ENCODE measurements at places on chromosomes 5 and 9.
A peak's percentile ranks its signal among the peaks of the same experiment; 100 is the strongest.

DNA sequence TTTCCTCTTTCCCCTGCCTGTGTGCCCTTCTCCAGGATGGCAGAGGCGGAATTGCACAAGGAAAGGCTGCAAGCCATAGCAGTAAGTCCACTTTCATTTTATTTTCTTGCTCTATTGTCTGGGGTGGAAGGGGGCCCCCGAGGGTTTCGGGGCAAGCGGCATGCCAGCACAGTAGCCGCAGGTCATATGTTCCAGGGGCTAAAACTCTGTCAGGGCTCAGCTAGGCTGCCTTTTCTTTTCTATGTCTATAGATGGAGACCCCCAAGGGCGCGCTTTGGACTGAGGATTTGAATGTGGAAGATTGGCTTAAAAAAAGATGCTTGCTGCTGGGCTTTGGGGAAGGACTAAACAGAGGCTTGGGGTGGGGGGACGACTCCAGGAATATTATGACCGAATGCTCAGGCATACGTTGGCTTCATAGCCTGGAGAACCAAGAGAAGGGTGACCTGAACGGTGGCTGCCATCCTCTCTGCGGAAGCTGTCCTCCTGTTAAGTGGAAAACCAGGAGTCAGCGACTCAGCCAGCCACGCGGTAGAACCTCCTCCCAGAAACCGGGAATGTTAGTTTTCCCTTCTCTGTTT, 545 bp downstream of the PALM2AKAP2 start:
- DNase-seq = no peak

- no peak for DNase-seq
These were observed 21.8 kb downstream of the FGF1 start for GRCh38 chr5:142664067-142664466.

GRCh38 chr9:114613087-114613486, 2.0 kb downstream of the TMEM268 start:
- DNase-seq = peak; percentile 70

- DNase-seq = no peak
These were observed 23.9 kb downstream of the NR3C1 start for GRCh38 chr5:143379606-143380005.

GRCh38 chr5:178221853-178222252, 10.7 kb downstream of the PHYKPL start:
- no peak for DNase-seq

GRCh38 chr9:111094433-111094924, 56.2 kb upstream of the LPAR1 start:
- DNase-seq = no peak

- DNase-seq = no peak
These were observed 5.9 kb downstream of the YTHDC2 start for GRCh38 chr5:113519412-113519811.

GRCh38 chr5:14102666-14103065, 40.5 kb upstream of the TRIO start:
- no peak for DNase-seq

DNA sequence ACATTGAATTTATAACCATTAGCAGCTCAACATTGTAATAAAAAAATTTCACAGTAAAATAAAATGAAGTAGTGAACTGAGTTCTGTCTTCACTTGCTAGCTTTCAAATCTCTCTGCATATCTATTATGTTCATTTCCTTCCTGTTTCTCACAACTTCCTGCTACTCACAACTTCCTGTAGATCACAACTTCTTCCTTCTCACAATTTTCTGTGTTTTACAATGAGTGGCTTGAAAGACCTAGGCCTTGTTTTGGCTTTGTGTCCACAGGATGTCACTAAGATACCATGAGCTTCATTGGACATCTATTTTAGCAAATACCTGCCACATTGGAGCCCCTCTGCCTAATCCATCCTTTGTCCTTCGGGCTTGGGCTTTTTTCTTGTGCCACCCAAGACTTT, 480.3 kb upstream of the ADAMTS16 start:
- no peak for DNase-seq

DNA sequence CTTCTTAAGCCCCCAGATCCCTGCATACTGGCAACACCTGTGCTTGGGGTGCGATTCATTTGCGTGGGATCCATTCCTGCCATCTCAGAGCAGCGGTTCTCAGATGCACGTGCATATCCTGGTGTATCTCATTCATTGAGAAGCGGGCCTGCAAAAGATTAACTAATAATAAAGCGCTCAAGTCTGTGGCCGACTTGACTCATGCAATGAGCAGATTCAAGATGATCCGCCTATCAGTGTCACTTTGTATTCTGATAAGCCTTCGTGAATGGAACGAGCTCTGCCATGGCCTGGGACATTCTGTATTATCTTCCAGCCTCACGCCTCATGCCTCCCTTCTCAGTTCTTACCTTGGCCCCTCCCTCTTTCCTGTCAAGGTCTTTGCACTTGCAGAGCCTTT, 22.3 kb downstream of the C1QTNF2 start:
- no peak for DNase-seq

DNA sequence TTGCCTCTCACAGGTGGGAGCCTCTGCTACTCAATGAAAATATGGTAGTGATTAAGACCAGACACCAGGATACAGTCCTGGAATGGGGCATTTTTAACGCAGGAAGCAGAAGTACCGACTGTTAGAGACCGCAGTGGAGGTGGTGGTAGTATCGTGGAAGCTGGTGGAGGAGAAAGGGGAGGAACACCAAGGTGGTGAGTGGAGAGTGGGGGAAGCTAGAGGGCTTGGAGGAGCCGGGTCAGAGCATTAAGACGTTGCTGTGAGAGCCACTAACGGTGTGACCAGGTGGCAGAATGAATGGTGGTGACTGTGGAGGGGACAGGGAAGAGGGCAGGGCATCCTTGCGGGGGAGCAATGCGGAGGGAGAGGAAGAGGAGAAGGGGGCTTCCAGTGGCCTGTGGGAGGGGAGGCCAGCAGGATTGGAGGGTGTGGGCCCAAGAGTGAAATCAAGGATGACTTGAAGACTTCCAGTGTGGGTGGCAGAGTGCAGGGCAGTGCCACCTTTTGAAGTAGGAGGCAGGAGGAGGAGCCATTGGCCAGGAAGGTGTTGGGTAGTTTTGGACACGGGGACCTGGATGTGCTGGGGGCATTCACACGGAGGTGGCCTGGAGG, 1.6 kb upstream of the UBAC1 start:
- no peak for DNase-seq
